HTR-8/SVneo (cell line): ENCODE measurements at places on chromosomes 12 and 14.

GRCh38 chr12:7075939-7076338 is 15.4 kb downstream of the C1S start:
- DNase-seq = no peak

DNA sequence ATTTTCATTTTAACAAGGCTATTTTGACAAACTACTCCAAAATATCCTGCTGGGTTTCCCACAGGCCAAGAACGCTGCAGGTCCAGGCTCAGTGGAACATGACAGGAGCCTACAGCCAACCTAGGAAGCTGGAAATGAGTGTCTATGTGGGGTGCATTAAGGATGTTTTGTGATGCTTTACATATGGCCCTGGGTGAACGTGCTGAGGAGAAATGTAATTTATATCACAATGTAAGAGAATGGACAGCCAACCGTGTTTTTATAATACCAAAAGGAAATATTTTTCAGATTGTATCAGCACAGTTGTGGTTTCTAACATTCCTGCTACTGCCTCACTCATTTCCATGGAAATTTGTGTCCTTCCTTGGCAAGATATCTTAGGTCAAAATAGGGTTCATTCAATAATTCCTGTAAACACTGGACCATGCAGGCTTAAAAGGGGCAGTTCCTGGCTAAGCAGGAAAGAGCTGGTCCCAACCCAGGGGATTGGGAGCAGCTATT is 51.5 kb downstream of the ST8SIA1 start:
- DNase-seq = no peak

GRCh38 chr12:1984759-1985158 is 19.5 kb downstream of the DCP1B start:
- DNase-seq = no peak

DNA sequence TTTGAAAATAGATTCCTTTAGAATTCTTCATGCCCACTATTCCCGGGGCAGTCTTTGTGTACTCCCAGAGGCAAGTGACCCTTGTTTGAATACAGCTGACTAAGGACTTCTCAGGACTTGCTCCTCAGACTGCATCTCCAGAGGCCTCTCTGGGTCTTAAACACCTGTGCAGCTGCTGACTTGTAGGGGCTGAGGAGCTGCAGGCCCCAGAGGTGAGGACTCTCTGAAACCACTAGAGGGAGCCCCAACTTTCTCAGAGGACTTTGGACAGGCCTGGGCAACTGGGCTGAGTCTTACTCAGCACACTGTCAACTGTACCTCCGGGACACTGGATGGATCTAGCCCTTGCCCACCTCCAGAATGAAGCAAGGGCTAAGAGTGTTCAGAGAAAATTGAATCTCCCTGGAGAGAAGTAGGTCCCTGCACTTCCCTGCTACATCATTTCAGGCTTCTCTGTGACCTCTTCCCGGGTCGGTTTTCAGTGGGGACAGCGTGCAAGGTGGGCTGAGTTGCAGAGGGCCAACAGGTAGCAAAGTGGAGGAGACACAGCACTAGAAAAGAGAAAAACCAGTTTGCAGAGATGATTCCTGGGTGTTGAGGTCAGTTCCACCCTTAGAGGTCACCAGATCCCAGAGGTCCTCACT is 164.6 kb downstream of the TMEM117 start:
- DNase-seq = peak; percentile 5

DNA sequence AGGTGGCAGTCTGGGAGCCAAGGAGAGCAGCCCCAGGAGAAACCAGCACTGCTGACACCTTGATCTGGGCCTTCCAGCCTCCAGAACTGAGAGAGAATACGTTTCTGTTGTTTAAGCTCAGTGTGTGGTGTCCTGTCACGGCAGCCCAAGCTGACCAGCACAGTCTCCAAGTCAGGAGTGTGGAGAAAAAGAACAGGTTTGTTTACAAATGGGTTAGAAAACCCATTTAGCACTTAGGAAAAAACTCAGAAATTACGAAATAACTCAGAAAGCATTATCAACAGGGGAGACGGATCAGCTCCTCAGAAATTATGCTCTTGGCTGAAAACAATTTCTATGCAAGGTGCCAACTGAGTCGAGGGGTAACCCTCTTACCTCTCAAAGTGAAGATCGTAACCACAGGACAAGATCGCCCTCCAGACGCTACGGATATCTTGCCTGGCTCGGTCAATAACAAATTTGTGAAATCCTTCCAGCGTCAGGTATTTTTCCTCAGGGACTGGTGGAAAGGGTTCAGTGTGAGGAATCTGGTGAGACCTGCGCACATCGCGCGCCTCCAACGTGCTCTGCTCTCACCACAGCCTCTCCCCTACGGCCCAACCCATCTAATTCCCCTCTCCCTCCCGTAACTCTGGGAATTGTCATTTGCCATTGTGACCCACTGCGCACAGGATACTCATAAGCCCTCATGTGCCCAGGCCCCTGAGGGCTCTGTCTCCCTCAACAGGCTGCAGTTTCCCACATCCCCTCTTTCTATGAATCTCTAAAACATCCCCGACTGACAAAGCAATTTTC is 50.2 kb downstream of the TRAFD1 start:
- DNase-seq = no peak

DNA sequence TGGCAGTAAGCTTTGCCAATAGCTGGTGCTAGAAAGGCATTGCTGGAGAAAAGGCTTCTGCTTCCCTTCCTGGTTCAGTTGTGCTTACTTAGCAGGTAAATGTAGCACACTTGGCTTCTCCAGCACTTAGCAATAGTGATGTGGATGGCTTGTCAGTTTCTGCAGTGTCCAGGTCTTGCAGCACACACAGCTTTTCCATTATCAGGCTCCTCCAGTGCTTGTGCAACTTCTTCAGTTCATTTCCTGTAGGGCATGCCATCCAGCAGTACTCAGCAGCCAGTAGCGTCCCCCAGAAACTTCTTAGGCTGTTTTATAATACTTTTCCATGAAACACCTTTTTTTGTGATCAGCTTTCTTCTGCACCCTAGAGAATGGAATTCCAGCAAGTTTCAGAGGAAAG is 154.6 kb downstream of the SLC6A15 start:
- no peak for DNase-seq

- DNase-seq = peak; percentile 56
Observed at GRCh38 chr14:94542111-94542810, 19.0 kb upstream of the SERPINA4 start.

DNA sequence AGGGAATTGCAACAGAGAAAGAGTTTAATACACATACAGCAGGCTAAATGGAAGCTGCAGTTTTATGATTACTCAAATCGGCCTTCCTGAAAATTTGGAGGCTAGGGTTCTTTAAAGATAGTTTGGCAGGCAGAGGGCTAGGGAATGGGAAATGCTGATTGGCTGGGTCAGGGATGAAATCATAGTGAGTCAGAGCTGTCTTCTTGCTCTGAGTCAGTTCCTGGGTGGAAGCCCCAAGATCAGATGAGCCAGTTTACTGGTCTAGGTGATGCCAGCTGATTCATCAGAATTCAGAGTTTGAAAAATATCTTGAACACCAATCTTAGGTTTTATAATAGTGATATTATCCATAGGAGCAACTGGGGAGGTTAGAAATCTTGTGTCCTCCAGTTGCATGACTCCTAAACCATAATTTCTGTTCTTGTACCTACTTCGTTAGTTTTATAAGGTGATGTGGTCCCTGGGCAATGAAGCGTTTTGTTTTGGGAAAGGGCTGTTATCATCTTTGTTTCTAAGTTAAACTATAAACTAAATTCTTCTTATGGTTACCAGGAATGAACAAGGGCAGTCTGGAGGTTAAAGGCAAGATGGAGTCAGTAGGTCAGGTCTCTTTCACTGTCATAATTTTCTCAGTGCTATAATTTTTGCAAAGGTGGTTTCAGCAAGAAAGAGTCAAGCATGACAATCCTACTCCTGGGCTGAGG is 257.8 kb upstream of the CCDC196 start:
- no peak for DNase-seq

GRCh38 chr12:946631-947030 is 2.9 kb downstream of the RAD52 start:
- no peak for DNase-seq

DNA sequence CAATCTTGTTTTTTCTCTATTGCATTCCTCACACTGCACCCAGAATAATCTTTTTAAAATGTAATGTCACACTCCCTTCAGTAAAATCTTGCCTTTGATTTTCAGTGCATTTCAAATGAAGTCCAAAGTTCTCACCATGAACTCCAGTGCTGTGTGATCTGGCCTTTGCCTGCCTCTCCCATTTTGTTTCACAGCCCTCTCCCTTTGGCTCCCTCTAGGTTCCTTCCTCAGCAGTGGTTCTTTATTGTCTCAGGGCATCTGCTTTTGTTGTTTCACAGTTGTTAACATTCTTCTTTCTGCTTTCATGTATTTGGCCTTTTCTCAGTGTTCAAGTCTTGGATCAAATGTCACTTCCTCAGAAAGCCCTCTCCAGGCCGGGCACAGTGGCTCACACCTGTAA is 84.5 kb upstream of the AMN1 start:
- no peak for DNase-seq
